Stimulated activated CD4-positive, alpha-beta T cell treated with anti-CD3 and anti-CD28 coated beads, TNF-alpha, amount 100 ng/mL, for 24 hours (primary cell): ENCODE measurements at places on chromosomes 13 and 19.

DNA sequence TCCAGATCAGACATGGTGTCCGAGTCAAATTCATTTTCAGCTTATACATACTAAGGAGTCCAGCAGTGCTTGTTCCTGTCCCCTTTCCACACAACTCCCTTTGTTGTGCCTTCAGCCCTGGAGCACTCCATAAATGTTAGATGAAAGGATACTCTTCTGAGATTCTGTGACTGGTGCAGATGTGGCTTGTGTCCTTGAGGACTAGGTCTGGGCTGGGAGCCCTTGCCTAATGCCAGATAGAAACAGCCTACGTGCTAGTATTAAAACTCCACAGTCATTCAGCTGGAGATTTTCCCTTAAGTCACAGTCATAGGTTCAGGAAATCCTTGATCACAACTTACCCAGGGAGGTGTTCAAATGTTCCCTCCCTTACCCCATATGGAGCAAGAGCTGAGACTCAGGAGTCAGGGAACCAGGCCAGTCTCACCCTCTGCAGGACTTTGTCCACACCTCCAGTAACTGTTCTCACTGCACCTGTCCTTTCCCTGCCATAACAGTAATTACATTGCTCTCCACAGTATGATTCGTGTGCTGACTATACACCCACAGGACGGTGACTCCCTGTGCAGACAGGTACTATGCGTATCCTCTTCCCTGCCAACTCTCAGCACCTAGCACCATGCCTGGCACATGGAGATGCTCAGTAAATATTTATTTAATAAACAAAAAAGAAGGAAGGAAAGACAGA lies 15.5 kb upstream of the SERPINE3 start:
- no peak for DNase-seq

DNA sequence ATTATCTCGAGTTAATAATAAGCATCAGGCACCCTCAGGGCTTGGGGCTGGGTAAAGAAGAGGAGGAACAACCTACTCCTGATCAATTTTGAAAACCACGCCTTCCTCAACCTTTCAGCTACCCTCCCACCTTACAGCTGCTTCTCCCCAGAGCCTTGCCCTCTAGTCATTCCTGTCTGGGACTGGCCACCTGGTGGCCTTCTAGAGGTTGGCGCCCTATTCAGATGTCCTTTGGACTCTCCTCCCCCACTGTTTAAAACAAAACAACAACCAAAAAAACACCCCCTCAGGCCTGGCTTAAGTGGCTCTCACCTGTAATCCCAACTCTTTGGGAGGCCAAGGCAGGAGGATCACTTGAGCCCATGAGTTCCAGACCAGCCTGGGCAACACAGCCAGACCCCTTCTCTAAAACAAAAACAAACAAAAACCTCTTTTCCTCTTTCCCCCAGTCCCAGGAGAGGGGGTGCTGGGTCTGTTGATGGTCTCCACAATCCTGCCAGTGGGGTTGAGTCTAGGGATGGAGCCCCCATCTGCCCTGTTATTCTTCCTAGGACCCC lies 62.3 kb downstream of the CCDC70 start:
- no peak for DNase-seq

GRCh38 chr13:71417205-71417604 lies 449.8 kb downstream of the DACH1 start:
- DNase-seq: no peak

DNA sequence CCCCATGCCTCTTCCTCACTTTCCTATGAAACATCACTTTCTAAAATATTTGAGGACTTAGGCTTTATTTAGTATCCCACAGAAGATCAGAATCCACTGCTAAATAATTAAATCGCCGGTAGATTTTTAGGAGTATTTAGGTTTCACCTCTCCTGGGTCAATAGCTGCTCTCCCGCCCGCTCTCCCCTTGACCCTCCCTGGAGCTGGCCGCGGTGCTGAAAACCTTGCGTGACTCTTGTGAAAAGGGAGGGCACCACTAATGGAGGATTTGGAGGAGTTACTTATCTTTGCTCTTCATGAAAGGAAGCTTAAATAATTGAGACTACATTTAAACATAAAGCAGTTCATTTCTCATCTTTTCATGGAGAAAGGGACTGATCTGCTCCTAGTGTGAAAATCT lies 14.1 kb downstream of the POU4F1 start:
- DNase-seq: no peak

DNA sequence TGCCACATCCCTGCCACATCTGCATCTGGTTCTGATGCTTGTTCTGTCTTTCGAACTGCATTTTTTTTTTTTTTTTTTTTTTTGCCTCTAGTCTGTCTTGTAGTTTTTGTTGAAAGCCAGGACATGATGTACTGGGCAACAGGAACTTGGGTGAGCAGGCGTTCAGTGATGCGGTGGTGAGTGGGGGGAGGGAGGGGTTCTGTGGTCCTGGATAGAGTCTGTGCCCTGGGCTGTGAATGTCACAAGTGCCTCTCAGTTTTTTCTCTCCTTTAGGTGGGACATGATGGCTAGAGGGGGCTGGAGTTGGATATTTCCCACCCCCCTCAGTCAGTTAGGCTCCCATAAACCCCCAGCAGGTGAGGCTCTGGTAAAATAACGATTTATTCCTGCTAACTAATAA lies 3.5 kb downstream of the CEACAM4 start:
- DNase-seq: no peak

- no peak for DNase-seq
Measured at GRCh38 chr13:60260440-60260839, 96.7 kb upstream of the DIAPH3 start.

- DNase-seq: no peak
Measured at GRCh38 chr19:35287713-35288112, 4.2 kb upstream of the MAG start.

DNA sequence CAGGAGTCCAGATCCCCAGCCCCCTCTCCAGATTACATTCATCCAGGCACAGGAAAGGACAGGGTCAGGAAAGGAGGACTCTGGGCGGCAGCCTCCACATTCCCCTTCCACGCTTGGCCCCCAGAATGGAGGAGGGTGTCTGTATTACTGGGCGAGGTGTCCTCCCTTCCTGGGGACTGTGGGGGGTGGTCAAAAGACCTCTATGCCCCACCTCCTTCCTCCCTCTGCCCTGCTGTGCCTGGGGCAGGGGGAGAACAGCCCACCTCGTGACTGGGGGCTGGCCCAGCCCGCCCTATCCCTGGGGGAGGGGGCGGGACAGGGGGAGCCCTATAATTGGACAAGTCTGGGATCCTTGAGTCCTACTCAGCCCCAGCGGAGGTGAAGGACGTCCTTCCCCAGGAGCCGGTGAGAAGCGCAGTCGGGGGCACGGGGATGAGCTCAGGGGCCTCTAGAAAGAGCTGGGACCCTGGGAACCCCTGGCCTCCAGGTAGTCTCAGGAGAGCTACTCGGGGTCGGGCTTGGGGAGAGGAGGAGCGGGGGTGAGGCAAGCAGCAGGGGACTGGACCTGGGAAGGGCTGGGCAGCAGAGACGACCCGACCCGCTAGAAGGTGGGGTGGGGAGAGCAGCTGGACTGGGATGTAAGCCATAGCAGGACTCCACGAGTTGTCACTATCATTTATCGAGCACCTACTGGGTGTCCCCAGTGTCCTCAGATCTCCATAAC lies at the start of gene APOE:
Gene APOE (plus strand): TSS at position 360 of the 724 bp plus-strand sequence. CDS start 829 bp downstream, outside the sequence.
- DNase-seq: no peak

GRCh38 chr19:10876459-10877240 lies 5.3 kb downstream of the CARM1 start:
- DNase-seq: no peak

- no peak for DNase-seq
Measured at GRCh38 chr13:36998624-36999041, 507 bp downstream of the ALG5 start.

GRCh38 chr19:383040-383439 lies 25.9 kb downstream of the C2CD4C start:
- no peak for DNase-seq
